Uterus (tissue), 4 donors: ENCODE measurements at places on chromosomes 1 and 21.

DNA sequence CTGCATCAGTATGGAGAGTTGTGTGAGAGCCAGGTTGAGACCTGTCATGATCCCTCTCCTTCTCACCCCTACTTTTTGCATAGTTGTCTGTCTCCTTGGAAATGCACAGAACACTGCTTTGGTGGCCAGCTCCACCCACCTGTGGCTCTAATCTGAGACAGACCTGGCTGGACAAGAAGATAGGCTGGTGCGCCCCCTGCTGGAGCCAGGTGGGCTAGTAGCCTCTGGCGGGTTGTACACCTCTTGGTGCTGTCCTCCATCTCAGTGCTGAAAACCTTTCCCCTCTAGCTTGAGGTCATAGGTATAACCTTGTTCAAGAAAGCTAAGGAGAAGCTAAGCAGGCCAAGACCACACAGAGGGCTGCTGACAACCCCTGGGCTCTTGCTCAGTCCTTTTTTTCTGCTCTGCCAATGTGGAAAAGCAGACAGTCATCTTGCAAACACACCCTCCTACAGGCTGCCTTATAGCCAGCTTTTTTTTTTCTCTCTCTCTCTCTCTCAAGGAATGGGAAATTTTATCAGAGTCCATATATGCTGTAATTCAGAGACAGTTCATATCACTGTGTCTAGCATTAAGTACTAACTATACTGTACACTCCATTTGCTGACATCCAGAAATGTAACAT, 58.8 kb upstream of the SPATA6 start:
- H3K27me3 ChIP-seq: no peaks in the 10 kb centered on the region
- no peak overlapping the region for H3K4me3 ChIP-seq
- no peak for DNase-seq
- H3K27ac ChIP-seq: no peak overlapping the region
- H3K4me1 ChIP-seq: no peaks in the 10 kb centered on the region
- H3K36me3 ChIP-seq: no peaks in the 10 kb centered on the region

GRCh38 chr21:44738621-44739020, 27.2 kb upstream of the TSPEAR start:
- H3K36me3 ChIP-seq: no peaks in the 10 kb centered on the region
- DNase-seq: no peak
- H3K27ac ChIP-seq: no peak overlapping the region
- H3K4me1 ChIP-seq: no peaks in the 10 kb centered on the region
- H3K27me3 ChIP-seq: no peaks in the 10 kb centered on the region

DNA sequence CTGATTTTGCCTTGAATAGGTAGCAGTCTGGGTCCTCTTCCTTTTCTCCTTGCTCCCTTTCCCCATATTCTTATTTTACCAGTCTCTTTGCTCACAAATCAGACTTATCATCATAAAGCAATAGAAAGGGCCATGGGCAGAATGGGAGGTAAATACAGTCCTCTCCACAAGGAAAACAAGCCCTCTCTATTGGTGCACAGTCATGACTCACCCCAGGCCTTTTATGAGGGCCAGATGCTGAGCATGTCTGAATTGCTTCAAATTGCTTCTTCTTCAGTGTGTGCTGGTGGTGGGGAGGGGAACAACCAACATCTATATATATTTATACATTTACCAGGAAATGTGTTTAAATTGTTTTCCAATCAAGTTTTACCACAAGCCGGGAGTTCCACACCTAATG, 75.2 kb downstream of the GFI1 start:
- no peaks in the 10 kb centered on the region for H3K27me3 ChIP-seq
- no peak for DNase-seq
- no peaks in the 10 kb centered on the region for H3K4me1 ChIP-seq
- H3K4me3 ChIP-seq: no peak overlapping the region
- H3K27ac ChIP-seq: no peak overlapping the region
- no peaks in the 10 kb centered on the region for H3K36me3 ChIP-seq

DNA sequence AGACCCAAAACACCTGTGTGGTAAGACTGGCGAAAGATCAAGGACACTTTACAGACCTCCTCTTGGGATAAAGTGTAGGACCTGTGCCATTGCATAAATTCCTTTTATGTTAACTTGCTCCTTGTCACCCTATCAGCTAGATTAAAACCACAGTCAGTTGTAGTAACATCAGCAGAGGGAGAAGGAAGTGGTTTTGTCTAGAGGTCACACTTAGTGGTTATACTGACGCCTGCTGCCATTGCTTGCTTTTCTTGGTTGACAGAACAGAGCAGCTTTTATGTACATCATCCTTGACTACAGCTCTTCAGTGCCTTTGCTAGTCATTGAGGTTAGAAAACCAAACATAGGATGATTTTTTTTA, 101.4 kb downstream of the PBX1 start:
- no peaks in the 10 kb centered on the region for H3K36me3 ChIP-seq
- H3K4me1 ChIP-seq: peaks cover 7% of the 10 kb centered on the region
- peak overlapping the region; percentile 8 for H3K27ac ChIP-seq
- no peaks in the 10 kb centered on the region for H3K27me3 ChIP-seq
- H3K4me3 ChIP-seq: no peak overlapping the region
- DNase-seq: no peak

- no peaks in the 10 kb centered on the region for H3K36me3 ChIP-seq
- no peak for DNase-seq
- H3K4me1 ChIP-seq: peaks cover 8% of the 10 kb centered on the region
- no peak overlapping the region for H3K4me3 ChIP-seq
- no peak overlapping the region for H3K27ac ChIP-seq
- H3K27me3 ChIP-seq: no peaks in the 10 kb centered on the region
Observed at GRCh38 chr21:27403011-27403410, 436.1 kb upstream of the ADAMTS5 start.

GRCh38 chr1:24558902-24559791, 3.3 kb downstream of the NCMAP start:
- H3K27me3 ChIP-seq: no peaks in the 10 kb centered on the region
- no peak overlapping the region for H3K4me3 ChIP-seq
- no peak for DNase-seq
- no peaks in the 10 kb centered on the region for H3K36me3 ChIP-seq
- H3K4me1 ChIP-seq: no peaks in the 10 kb centered on the region

DNA sequence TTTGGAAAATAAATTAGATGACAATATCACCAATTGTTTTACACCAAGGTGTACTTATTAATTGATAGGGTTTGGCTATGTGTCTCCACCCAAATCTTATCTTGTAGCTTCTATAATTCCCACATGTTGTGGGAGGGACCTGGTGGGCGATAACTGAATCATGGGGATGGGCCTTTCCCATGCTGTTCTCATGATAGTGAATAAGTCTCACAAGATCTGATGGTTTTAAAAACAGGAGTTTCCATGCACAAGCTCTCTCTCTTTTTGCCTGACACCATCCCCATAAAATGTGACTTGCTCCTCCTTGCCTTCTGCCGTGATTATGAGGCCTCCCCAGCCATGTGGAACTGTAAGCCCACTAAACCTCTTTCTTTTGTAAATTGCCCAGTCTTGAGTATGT, 131.0 kb upstream of the LMO4 start:
- DNase-seq: no peak
- H3K27me3 ChIP-seq: no peaks in the 10 kb centered on the region
- no peaks in the 10 kb centered on the region for H3K4me1 ChIP-seq

- H3K36me3 ChIP-seq: no peaks in the 10 kb centered on the region
- no peak overlapping the region for H3K27ac ChIP-seq
- H3K27me3 ChIP-seq: no peaks in the 10 kb centered on the region
- no peak overlapping the region for H3K4me3 ChIP-seq
- H3K4me1 ChIP-seq: no peaks in the 10 kb centered on the region
Observed at GRCh38 chr1:211353562-211354212, 27.1 kb downstream of the TRAF5 start.

GRCh38 chr1:165114022-165114888, 242.3 kb downstream of the LMX1A start:
- H3K27ac ChIP-seq: no peak overlapping the region
- no peaks in the 10 kb centered on the region for H3K27me3 ChIP-seq
- H3K4me1 ChIP-seq: no peaks in the 10 kb centered on the region
- H3K4me3 ChIP-seq: no peak overlapping the region

GRCh38 chr1:28601696-28602095, 9.6 kb downstream of the RAB42 start:
- no peak for DNase-seq
- no peaks in the 10 kb centered on the region for H3K27me3 ChIP-seq
- H3K4me3 ChIP-seq: no peak overlapping the region

- peaks cover 46% of the 10 kb centered on the region for H3K4me1 ChIP-seq
- DNase-seq: peak; percentile 51
- H3K27ac ChIP-seq: peak overlapping the region; percentile 100
- H3K36me3 ChIP-seq: no peaks in the 10 kb centered on the region
Observed at GRCh38 chr1:36160949-36161485, 5.1 kb downstream of the MAP7D1 start.

- DNase-seq: no peak
- no peaks in the 10 kb centered on the region for H3K4me1 ChIP-seq
- H3K36me3 ChIP-seq: no peaks in the 10 kb centered on the region
- no peak overlapping the region for H3K27ac ChIP-seq
Observed at GRCh38 chr1:101964708-101965107, 32.0 kb downstream of the OLFM3 start.

GRCh38 chr1:156489166-156489934, 11.2 kb downstream of the MEF2D start:
- no peak for DNase-seq
- peaks cover 64% of the 10 kb centered on the region for H3K4me1 ChIP-seq
- no peaks in the 10 kb centered on the region for H3K36me3 ChIP-seq
- peak overlapping the region; percentile 15 for H3K4me3 ChIP-seq
- no peaks in the 10 kb centered on the region for H3K27me3 ChIP-seq

DNA sequence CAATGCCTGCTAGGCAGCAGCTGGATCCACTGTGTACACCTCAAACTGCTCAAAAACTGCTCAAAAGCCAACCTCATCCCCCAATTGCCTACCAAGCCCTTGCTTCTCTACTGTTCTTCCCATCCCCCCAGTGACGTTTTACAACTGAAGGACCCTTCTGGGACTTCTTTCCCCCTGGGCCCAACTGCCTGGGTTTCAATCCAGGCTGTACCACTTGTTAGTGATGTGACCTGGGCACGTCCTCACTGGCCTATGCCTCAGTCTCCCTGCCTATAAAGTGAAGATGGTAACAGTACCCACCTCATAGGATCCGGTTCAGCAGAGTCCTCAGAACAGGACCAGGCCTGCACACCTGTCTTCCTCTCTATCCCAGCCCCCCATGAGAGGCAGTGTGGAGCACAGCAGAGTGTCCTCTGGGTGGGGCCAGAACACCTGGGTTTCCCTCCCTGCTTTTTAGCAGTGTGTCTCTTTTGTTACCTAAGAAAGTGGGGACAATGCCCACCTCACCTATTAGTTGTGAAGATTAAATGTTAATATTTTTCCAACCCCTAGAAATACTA, 1.9 kb upstream of the TEKT2 start:
- no peaks in the 10 kb centered on the region for H3K4me1 ChIP-seq
- no peak for DNase-seq
- no peaks in the 10 kb centered on the region for H3K27me3 ChIP-seq
- no peak overlapping the region for H3K27ac ChIP-seq
- H3K4me3 ChIP-seq: no peak overlapping the region

GRCh38 chr1:93753791-93754763, 72.4 kb upstream of the BCAR3 start:
- no peak overlapping the region for H3K4me3 ChIP-seq
- no peaks in the 10 kb centered on the region for H3K36me3 ChIP-seq
- DNase-seq: no peak
- no peak overlapping the region for H3K27ac ChIP-seq
- H3K4me1 ChIP-seq: no peaks in the 10 kb centered on the region
- no peaks in the 10 kb centered on the region for H3K27me3 ChIP-seq

DNA sequence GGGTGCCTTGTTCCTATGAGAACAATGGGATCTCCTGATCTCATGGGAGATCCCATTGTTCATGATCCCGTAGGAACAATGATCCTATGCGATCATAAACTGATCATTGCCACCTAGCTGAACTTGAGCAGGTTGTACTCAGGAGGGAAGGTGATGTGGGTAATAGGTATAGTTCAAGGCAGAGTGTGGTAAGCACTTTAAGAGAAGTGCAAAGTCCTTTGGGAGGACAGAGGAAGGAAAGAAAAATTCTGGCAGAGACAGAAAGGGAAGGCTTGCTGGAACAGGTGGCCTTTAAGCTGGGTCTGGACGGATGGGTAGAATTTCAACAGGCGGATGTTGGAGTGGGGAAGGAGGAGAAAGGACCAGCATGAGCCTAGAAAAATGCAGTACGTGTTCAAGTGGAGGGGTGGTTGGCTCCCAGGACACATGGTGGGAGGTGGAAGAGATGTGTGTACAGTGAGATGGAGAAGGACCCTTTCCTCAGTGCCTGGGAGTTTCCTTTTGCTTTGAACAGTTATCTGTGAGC, 22.3 kb downstream of the GREM2 start:
- H3K4me1 ChIP-seq: no peaks in the 10 kb centered on the region
- no peak overlapping the region for H3K4me3 ChIP-seq
- no peaks in the 10 kb centered on the region for H3K36me3 ChIP-seq
- no peak for DNase-seq
- no peak overlapping the region for H3K27ac ChIP-seq

GRCh38 chr21:35039595-35040289, 9.4 kb downstream of the RUNX1 start:
- no peaks in the 10 kb centered on the region for H3K36me3 ChIP-seq
- no peak overlapping the region for H3K4me3 ChIP-seq

DNA sequence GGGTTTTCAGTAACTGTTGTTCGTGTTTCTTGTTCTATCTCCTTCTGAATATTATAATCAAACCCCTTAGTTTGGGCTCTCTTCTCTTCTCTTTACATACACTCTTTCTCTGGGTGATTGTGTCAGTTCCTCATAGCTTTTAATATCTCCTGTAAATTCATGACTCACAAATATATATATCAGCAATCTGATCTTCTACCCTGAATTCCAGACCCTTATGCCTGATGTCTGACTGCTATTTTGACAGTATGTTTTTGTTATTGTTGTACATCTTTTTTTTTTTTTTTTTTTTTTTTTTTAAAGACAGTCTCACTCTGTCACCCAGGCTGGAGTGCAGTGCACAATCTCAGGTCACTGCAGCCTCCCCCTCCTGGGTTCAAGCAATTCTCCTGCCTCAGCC, 70.8 kb upstream of the MPC2 start:
- DNase-seq: no peak
- no peaks in the 10 kb centered on the region for H3K4me1 ChIP-seq
- H3K27me3 ChIP-seq: no peaks in the 10 kb centered on the region
- no peak overlapping the region for H3K4me3 ChIP-seq

GRCh38 chr1:215731699-215732098, 164.6 kb downstream of the KCTD3 start:
- H3K4me1 ChIP-seq: no peaks in the 10 kb centered on the region
- H3K36me3 ChIP-seq: no peaks in the 10 kb centered on the region
- no peak overlapping the region for H3K4me3 ChIP-seq
- DNase-seq: no peak
- no peak overlapping the region for H3K27ac ChIP-seq
- no peaks in the 10 kb centered on the region for H3K27me3 ChIP-seq

GRCh38 chr1:21794656-21795055, 11.7 kb upstream of the USP48 start:
- no peak overlapping the region for H3K27ac ChIP-seq
- no peaks in the 10 kb centered on the region for H3K36me3 ChIP-seq
- H3K4me3 ChIP-seq: no peak overlapping the region
- H3K4me1 ChIP-seq: no peaks in the 10 kb centered on the region
- DNase-seq: no peak
- H3K27me3 ChIP-seq: no peaks in the 10 kb centered on the region

DNA sequence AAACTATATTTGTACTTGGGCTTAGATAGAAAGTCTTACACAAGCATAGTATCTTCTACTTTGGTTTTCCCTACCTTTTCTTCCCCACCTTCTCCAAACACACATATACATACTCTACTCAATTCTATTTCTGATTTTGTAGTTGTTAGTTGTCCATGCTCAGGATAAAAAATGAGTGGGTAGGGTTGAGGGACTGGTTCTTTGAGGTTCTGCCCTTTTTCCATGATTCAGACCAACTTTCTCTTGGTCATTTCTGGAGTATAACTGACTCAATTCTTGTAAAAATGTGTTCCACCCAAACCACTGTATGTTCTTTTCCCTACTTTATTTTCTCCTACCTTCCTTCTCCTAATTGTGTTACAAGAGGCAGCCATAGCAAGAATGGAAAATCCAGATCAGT, 3.3 kb downstream of the CFAP126 start:
- H3K4me3 ChIP-seq: no peak overlapping the region
- no peak overlapping the region for H3K27ac ChIP-seq
- DNase-seq: no peak
- H3K27me3 ChIP-seq: no peaks in the 10 kb centered on the region
